Psoas muscle (tissue), 8 donors: ENCODE measurements at places on chromosomes 3 and 15. TPM values are rescaled to one million over a fixed set of nuclear protein-coding genes. Genes with fewer than 3 reads are reported as not detected.

DNA sequence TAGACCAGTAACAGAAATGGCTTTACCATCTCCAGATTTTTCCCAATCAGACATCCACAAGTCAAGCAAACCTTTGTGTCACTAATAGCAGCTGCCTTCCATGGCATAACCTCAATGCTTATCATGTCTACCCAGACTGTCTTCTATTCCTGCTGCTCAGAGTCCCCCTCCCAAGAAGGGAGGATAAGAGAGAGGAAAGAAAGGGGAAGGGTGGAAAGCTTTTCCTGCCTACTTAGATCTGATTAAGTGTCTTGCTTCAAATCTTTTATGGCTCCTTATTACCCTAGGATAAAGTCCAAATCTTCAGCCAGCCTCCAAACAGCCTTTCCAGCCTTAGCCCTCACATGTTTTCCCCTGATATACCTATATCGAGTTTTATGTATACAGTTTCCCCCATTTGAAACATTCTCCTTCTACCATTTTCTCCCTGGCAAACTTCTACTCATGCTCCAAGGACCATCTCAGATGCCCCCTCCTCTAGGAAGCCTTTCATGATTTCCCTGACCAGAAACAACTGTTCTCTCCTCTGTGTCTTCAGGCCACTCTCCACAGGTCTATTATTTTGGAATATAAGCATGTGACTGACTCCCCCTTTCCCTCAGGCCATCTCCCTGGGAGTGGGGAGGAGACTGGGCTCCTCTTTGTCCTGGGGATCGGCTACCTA, 7.9 kb upstream of the SSUH2 start:
- H3K4me3 ChIP-seq, result no peak overlapping the region
- no peaks in the 10 kb centered on the region for H3K4me1 ChIP-seq
- no peaks in the 10 kb centered on the region for H3K36me3 ChIP-seq
- H3K27me3 ChIP-seq, result no peaks in the 10 kb centered on the region

- no peak overlapping the region for H3K4me3 ChIP-seq
- H3K36me3 ChIP-seq, result no peaks in the 10 kb centered on the region
- H3K27me3 ChIP-seq, result no peaks in the 10 kb centered on the region
- DNase-seq, result no peak
- no peak overlapping the region for H3K27ac ChIP-seq
These were observed 25.5 kb downstream of the ST3GAL6 start for GRCh38 chr3:98788651-98789050.

DNA sequence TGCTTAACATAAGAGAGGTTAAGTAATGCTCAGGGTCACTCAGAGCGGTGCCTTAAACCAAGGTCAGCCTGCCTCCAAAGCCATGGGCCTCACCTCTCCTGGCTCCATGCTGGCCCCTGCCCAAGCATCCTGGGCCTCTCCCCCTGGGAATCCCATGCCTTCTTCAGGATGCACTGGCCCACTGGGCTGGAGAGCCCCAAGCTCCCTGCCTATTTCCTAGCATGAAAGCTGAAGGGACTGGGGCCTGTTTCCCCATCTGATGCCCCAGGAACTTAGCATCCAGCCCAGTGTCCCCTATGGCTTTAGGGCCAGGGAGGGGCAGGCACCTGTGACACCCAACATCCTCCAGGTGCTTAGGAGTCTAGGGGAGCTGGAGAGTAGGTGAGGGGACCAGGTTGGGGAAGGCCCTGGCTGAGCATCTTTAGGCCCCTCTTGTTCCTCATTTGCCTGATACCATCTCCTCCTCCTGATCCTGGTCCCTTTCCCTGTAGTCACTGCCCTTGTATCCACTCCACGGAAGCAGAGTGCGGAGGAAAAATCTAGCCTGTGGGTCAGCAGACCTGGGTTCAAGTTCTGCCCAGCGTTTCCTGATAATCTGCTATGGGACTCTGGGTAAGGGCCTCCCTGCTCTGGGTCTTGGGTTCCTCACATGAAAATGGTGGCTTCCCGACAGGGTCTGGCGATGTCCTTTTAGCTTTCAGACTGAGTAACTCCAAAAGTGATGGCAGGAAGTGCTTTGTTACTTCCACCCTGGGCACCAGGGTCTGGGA, 28.6 kb downstream of the EHD4 start:
- no peak overlapping the region for H3K4me3 ChIP-seq
- H3K27ac ChIP-seq, result peak overlapping the region; percentile 57
- H3K4me1 ChIP-seq, result peaks cover 3% of the 10 kb centered on the region
- DNase-seq, result no peak
- H3K27me3 ChIP-seq, result no peaks in the 10 kb centered on the region

DNA sequence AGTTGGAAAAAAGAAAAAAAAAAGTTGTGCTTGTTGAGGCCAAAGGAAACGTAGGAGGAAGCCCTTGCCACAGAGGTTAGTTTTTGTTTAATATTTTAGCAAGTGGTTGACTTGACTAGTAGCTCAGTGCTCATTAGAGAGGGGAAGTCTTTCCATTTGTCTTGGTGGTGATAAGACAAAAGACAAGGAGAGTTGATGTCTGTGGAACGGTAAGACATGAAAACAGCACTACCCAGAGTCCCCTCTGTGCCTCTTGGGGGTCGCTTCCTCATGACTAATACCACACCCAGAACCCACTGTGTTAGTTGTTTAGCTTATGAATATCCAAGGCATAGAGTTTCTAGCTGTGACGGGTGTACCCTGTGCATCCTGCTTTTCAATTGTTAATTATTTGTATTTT, 211.4 kb downstream of the ITPR1 start:
- H3K27me3 ChIP-seq, result no peaks in the 10 kb centered on the region
- H3K36me3 ChIP-seq, result peaks cover 39% of the 10 kb centered on the region
- no peak overlapping the region for H3K4me3 ChIP-seq
- no peak for DNase-seq
- no peaks in the 10 kb centered on the region for H3K4me1 ChIP-seq

- H3K36me3 ChIP-seq, result no peaks in the 10 kb centered on the region
- no peak overlapping the region for H3K27ac ChIP-seq
- no peaks in the 10 kb centered on the region for H3K4me1 ChIP-seq
- DNase-seq, result no peak
- no peak overlapping the region for H3K4me3 ChIP-seq
- no peaks in the 10 kb centered on the region for H3K27me3 ChIP-seq
These were observed 122.0 kb upstream of the BFSP2 start for GRCh38 chr3:133277813-133278212.

The AP4E1 gene
- 4.4 TPM for polyA plus RNA-seq
